OCI-M1 (cell line): ENCODE measurements at places on chromosomes 3 and 15.
A peak's percentile ranks its signal among the peaks of the same experiment; 100 is the strongest.

GRCh38 chr3:155462672-155463071 lies 169.2 kb upstream of the STRIT1 start:
- no peak for DNase-seq

DNA sequence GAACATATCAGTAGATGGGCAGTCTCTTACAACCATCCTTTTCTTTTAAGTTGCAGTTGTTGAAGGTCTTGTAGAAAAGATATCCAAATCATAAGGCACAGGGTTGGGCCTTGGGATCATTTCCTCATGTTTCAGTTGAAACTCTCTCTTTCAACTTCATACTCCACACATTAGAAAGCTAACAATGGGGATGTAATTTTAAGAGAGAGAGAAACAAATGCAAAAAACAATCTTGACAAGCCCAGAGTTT lies 747.9 kb downstream of the ROBO1 start:
- peak; percentile 40 for DNase-seq

DNA sequence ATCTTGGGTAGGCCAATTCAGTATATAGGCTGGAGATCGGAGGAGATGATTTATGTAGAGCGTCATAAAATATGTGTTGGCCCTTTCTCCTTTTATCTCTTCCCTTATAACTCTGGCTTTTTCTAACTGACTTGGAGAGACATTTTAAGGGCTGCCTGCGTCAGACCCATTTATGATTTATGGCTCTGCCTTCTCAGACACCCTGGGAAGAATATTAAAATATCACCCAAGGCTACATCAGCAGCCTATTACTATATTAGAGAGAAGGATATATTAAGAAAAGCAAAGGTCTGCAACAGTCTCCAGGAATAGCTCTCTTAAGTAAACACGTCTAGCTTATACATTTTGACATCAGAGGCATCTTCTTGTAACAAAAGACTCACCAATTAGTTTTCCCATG lies 179.4 kb downstream of the SV2B start:
- DNase-seq: no peak

GRCh38 chr15:44188795-44189194 lies 6.3 kb downstream of the FRMD5 start:
- DNase-seq: no peak

DNA sequence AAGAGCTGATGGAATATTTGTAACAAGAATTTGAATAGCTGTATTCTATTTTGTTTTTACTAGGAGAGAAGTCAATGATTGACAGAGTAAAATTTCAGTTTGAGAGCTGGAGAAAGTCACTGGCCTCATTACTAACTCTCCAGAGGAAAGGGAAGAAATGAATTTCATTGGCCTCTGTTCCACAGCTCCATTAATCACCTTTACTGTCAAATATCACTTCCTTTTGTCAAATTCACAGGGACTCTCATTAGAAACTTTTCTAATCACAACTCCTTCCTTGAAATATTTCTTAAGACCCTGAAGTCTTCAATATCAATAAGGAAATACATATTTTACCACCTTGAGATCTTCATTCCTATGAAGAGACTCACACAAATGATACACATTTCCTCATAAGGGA lies 379.9 kb upstream of the RASGRP1 start:
- no peak for DNase-seq

DNA sequence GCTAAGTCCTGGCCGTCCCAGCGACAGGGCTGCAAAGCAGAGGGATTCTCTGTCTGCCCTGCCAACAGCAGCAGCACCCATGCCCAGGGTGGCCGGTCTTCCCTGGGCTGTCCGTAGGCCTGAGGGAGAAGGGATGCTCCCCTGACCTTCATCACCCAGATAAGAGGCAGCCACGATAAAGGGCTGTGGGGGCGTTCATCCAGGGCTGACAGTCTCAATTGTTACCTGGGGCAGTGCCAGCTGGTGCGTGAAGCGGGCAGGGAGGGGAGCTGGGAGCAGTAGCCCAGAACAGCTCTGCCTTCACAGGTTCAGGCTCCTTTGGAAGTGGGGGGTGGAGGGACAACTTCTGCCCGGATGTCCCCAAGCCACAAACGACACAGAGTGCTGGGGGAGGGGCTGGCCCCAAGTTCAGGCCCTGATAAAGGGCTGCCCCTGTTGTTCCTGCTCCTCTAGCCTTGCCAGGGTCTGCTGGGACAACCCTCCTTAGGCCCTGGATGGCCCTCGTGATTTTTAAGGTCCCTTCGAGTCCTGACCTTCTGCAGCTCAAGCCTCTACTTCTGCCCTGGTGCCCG lies 94.7 kb downstream of the RAB11A start:
- DNase-seq: no peak

GRCh38 chr3:114362815-114363214 lies 69.0 kb downstream of the TIGIT start:
- peak; percentile 45 for DNase-seq

- peak; percentile 18 for DNase-seq
These were observed 1.7 kb downstream of the SLC25A20 start for GRCh38 chr3:48896936-48897335.

GRCh38 chr3:69893274-69893673 lies 106.3 kb upstream of the SAMMSON start:
- DNase-seq: no peak

- DNase-seq: no peak
These were observed 62.2 kb upstream of the MCF2L2 start for GRCh38 chr3:183490653-183491052.

- DNase-seq: peak; percentile 39
These were observed 769.4 kb upstream of the GOLIM4 start for GRCh38 chr3:168865022-168865551.

DNA sequence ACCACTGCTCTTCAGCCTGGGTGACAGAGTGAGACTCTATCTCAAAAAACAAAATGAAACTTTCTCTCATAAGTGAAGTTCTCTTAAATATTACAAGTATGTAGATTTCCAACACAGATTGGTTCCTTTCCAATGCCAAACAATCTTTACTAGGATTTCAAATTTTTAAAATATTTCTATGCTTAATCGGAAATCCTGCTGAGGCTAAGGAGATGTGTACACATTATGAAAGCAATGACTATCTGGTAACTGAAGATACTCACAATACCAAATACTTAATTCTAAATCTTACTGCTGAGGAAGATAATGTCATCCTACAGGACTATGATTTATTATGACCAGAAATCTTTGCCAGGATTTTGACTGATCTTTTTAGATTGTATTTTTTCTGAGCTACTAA lies 255.6 kb upstream of the ZNF717 start:
- DNase-seq: no peak

GRCh38 chr15:66476535-66476934 lies 21.0 kb downstream of the SNAPC5 start:
- DNase-seq: no peak

DNA sequence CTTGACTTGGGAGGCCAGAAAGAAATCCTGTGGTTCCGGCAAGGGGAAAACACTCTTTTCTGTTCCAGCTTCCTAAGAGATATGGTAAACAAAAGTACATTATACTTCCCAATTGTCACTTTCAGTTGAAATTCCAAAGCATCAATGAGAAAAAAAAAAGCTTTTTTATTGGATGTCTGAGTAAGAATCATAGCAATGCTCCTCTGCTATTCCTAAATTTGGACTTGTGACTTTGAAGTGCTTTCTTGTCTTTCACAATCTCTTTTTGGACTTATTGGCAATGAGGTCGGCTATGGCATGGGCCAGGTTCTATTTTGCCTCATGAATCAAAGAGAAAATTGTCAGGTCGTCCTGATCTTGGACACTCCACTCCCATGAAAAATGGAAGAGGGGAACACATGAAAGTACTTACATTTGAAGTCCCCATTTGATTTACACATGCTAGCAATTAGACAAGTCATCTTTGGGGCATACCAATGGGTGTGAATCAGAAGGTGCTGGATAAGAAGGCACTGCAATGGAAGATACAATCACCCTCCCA lies 170.5 kb downstream of the GREM1 start:
- DNase-seq: no peak

- DNase-seq: no peak
These were observed 129.2 kb upstream of the TSC22D2 start for GRCh38 chr3:150278843-150279381.

- DNase-seq: no peak
These were observed 28.7 kb upstream of the ALPK3 start for GRCh38 chr15:84788500-84788899.

GRCh38 chr15:101221902-101222301 lies 29.9 kb downstream of the CHSY1 start:
- DNase-seq: no peak

DNA sequence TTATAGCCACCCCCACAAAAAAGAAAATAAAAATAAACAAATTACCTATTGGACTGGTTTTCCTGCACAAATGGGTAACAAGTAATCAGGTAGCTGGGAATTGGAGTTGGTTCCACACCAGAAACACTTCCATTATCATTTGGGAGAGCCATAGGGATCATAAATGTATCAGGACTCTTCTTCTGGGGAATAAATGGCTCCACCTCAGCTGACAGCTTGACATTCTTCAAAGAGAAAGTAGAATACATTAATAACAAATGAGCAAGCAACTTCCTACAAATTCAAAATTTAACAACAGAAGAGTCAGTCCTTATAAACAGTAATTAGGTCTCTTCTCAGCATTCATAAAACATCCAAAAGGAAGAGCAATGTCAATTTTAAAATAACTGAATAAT lies 8.7 kb downstream of the SECISBP2L start:
- DNase-seq: peak; percentile 9

GRCh38 chr3:195271410-195272243 lies 668 bp upstream of the XXYLT1 start:
- peak; percentile 93 for DNase-seq

DNA sequence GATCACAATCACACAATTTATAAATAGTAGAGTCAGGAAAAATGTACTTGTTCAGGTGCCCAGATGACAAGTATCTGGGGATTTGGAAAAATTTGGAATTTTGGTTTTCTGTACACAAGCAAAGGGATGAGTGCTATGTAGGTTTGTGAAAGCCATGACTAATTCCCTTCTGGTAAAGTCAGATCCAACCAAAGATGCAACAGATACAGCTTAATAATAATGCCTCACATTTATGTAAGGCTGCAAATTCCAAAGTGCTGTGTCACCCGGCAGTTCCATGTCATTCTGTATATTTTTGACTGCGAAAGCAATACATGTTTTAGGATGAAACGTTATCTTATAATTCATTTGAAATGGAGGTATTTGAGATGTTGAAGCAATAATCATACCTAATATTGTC lies 102.7 kb upstream of the AGBL1 start:
- DNase-seq: no peak

DNA sequence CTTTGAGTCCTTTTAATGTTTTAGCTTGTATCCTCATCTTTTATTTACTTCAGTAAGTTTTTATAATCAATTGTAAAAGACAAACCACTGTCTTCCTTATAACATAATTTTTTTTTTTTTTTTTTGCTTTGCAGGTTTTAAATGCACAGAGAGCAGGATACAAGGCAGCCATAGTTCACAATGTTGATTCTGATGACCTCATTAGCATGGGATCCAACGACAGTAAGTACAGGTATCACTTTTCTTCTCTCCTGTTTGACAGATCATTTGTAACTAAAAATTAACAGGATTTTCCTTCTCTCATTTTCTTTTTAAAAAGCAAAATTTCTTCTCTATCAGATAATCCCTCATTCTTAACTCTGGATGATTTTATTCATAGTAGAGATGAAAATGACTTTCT lies 75.4 kb downstream of the PFN2 start:
- DNase-seq: no peak

GRCh38 chr3:149258298-149258697 lies 36.7 kb upstream of the CP start:
- DNase-seq: peak; percentile 43

GRCh38 chr15:47620960-47621681 lies 96.2 kb upstream of the SEMA6D start:
- DNase-seq: no peak

DNA sequence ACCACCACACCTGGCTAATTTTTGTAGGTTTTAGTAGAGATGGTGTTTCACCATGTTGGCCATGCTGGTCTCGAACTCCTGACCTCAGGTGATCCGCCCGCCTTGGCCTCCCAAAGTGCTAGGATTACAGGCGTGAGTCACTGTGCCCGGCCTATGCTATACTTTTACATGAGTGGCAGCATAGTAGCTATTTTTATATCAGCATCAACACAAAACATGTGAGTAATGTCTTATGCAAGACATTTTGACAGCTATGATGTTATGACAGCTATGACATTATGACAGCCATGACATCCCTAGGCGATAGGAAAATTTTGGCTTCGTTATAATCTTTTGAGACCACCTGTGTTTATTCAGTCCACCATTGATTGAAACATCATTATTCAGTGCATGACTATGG lies 4.1 kb upstream of the NAALADL2 start:
- no peak for DNase-seq

DNA sequence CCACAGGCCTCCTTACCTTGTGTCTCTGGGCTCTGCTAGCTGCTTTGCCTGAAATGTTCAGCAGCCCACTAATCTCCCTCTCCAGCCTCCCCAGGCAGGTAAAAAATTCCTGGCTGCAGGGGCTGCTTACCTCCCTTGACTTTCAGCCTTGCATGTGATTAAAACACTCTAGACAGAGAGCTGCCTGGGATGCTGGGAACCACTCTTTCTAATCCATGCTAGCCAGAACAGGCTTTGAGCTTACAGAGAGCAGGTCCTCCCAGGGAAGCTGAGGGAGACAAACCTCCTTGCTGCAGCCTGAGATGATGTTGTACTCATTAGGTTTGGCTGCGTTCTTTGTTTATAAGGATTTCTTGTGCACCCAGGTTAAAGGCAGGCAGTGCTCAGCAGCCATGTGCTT lies 33.7 kb upstream of the LIPC start:
- DNase-seq: no peak

GRCh38 chr3:78641703-78642102 lies 1126.1 kb downstream of the ROBO1 start:
- peak; percentile 28 for DNase-seq

DNA sequence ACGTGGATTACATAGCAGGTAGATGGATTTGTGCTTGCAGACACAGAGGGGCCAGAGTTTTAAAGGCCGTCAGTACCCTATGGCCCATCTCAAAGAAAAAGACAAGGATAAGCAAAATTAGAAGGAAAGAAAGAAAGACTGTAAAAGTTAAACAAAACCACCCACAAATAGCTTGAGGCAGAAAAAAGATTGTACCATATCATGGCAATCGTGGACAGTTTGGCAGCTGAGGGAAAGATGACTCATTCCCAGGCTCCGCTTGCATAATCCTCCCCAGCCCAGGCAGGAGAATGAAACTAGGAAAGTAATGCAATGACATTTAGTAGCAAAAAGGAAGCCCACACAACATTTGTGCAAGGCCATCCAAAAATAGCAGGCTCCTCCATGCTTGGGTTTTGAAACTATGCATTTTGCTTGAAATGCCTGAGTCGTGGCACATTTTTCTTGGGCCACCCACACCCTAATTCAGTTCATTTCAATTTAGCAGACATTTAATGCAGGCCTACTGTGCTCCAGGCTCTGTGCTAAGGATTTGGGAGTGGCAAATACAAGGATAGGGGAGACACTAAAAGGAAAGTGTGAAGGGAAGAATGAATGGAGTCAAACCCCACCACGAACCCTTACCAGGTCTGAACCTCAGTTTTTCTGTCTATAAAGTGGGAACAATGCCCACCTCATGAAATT lies 40.9 kb upstream of the SMAD3 start:
- peak; percentile 93 for DNase-seq
